Right lobe of liver (tissue), 6 donors: ENCODE measurements at places on chromosomes 2 and 18.

GRCh38 chr18:47163241-47163640, 12.9 kb downstream of the IER3IP1 start:
- no peak for DNase-seq

DNA sequence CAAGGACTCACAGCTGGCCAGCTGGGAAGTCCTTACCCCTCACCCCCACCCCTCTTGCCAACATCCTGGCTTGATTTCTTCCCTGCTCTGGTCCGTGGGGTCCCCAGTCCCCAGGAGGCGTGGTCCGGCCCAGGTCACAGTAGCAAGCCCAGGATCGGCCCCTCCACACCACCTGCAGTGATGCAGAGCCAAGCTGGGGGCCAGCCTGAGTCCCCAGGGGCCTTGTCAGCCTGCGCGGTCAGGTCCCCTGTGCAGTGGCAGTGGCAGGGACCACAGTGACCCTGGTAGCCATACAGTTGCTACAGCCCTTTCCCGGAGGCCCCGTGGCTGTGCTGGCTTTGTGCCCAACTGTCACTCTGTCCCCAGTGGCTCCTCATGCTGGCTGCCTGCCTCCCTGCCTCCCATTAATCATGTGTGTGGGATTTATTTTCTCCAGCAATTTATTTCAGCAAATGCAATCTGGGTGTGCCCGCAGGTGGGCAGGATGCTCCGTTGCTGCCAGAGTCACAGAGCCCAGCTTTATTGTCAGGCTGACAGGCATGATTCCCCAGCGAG, 8.8 kb upstream of the PRSS56 start:
- DNase-seq: no peak

GRCh38 chr2:26786207-26787028, 562 bp downstream of the CENPA start:
- DNase-seq: peak; percentile 70

GRCh38 chr2:237475704-237476141, 11.3 kb upstream of the MLPH start:
- DNase-seq: no peak

DNA sequence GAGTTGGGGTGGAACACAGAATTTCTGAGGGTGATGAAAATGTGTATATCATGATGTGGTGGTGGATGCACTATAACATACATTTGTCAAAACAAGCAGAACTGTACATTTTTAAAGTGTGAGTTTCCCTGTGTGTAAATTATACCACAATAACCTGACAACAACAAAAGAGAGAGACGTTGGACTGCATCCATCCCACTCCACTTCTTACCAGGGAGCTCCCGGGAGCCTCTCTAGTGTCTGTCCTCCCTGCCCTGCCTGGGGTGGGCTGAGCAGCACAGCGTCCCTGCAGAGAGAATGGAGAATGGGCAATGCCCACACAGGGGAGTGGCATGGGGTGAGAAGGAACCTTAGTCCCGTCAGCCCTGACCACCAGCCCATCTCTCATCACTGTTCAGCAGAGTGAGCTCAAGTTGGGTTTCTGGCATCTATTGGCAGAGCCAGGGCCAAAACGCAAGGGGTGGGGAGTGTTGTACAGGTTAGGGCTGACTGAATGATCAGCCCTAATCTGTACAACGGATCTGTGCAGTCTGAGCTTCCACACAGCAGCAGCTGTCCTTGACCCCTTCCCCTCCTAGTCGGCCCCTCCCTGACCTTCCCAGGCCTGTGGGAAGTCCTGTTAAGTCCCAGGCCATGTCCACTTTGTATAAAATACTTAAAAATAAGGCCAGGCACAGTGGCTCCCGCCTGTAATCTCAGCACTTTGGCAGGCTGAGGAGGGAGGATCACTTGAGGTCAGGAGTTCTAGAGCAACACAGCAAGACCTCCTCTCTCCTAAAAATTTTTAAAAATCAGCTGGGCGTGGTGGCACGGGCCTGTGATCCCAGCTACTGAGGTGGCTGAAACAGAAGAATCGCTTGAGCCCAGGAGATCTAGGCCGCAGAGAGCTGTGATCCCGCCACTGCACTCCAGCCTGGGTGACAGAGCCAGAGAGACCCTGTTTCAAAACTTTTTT, 3.3 kb upstream of the PROC start:
- DNase-seq: no peak

DNA sequence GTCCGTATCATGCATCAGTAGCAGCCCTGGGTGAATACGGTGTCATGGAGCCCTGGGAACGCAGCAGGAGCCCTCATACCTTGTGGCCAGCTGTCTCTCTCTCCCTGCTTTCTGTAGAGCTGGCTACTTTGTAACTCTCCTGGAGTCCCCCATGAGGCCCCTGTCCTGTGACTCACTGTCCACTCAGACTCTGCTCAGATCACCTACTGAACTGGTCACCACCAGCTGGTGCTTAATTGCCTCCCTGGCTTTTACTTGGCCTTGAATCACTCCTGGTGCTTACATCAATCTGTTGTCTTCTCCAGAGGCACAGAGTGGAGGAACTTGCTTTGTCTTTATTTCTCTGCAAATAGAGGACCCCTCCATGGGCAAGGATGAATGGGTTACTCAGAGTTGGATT, 172.7 kb downstream of the HRH4 start:
- no peak for DNase-seq

DNA sequence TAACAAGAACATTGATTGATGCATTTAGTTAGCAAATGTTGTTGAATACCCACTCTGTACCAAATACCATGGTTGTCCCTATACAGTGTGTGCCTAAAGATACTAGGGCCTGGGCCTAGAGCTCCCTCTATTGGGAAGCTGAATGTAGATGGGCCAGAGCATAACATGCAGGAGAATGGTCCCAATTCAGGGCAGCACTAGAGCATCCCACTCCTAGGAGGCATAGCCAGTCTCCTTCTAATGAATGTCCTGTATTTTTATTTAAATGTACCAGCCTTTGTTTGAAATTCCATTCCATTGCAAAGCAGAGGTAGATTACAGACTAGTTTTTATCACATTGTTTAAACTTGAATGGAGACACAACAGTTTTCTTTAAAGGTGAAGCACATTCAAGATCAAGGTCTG, 90.6 kb downstream of the FEZ2 start:
- DNase-seq: no peak

- no peak for DNase-seq
Measured at GRCh38 chr2:119371111-119371510, 4.3 kb downstream of the DBI start.

DNA sequence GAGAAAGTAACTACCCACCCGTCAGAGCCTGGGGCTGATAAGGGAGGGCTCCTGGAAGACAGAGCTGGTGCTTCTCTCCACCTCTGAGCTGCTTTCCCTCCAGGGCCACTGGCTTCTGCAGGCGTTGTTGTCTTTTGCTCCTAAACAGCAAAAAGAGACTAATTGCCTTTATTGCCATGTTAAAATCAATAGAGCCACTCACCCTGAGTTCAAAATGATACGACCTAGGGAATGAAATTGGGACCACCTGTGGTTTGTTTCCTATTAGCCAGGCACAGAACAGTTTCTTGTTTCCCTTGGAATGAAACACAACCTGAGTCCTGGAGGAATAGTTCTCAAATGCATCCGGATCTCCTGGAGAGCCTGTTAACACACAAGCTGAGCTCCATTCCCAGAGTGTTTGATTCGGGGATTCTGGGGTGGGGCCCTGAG, 45.8 kb downstream of the TCF7L1 start:
- DNase-seq: no peak

DNA sequence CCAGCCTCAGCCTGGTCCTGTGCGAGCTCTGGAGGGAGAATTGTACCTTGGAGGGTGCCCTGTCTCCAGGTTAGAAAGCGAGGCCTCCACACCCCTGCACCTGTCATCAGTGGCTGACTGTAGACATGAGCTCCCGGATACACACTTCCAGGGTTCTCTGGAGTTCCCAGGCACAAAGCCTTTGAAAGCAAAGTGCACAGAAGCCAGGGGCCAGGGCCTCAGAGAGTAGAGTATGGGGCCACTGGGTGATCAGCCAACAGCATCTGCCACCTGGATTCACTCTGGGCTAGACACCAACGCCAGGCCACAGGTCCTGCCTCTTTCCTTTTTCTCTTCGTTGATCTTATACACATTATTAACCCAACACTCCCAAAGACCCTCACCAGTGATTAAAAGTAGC, 239.4 kb upstream of the HDAC4 start:
- DNase-seq: no peak

DNA sequence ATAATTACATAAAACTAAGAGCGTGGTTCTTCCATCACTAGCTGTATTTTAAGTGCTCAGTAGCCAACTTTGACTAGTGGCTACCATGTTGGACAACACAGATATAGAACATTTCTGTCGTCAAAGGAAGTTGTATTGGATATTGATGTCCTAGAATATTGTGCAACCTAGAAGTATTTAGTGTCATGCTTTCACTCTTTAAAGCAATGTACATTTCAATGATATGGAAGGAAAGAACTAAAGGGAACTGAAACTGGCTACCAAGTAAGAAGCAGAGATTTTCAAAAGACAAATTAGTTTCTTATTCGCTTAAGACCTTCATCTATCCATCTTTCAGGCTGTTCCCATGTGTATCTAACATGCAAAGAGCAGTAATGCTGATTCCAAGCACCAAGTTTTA, 85.4 kb upstream of the EML6 start:
- DNase-seq: no peak

- peak; percentile 61 for DNase-seq
Measured at GRCh38 chr2:218733171-218734021, 22.8 kb downstream of the TTLL4 start.

DNA sequence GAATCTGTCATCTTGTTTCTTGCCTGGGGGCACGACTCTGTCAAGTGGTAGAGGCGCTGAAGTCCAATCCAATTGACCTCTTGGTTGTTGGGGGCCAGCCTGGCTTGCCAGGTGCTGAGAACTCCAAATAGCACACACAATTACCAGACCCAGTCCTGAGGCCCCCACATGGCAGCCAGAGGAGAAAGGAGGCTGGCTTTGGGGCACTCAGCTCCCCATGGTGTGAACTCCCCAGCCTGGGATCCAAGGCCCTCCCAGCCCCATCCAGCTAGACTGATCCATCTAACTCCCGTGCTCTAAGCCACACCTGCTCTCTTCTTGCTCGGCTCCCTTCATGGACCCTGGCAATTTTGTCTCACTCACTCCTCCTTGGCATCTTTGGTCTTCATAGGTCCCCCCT, 170.0 kb downstream of the CELF4 start:
- DNase-seq: no peak

DNA sequence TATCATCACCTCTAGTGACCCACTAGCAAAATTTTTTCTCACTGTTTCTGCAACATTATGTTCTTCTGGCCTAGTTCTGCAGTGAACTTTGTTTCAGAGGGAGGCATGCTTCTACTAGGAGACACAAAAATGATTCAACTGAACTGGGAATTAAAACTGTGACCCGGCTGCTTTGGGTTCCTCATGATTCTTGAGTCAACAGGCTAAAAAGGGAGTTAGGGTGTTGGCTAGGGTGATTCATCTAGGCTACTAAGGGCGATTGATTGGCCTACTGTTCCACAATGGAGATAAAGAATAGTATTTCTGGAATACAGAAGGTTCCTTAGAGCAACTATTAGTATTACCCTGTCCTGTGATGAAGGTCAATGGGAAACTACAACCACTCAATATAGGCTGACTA, 179.5 kb downstream of the PPP1R1C start:
- no peak for DNase-seq

DNA sequence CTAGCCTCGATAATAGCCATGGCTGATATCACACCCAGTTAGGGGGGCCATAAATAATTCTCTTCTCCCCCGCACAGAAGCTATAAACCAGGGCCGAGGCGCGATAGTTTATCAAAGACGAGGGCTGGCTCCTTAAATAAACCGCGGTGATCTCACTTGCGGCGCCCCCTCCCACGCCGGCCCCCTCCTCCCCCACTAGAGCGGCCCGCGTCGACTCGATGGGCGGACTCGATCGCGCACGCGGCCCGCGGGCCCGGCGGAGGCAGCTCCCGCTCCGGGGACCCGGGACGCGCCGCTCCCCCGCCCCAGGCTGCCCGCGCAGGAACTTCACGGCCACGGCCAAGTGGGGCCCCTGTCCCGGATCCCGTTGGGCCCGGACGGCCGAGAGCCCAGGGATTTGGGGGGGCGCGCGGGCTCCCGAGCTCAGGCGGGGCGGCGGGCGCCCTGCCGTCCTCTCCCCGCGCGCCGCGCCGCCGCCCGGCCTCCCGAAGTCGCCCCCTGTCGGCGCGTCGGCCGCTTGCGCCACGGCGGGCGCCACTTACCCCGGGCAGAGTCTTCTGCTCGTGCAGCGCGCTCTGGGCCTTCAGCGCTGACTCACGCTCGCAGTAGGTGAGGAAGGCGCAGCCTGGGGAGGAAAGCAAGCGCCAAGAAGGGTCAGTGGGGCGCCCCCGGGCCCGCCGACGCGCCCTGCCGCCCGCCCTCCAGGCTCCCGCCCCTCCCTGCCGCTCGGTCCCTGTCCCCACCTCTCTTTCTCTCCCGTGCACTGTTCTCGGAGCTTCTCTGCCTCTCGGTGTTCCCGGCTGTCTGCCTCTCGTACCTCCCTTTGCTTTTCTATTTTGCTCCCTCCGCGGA, 80.4 kb downstream of the CELF4 start:
- DNase-seq: peak; percentile 50

DNA sequence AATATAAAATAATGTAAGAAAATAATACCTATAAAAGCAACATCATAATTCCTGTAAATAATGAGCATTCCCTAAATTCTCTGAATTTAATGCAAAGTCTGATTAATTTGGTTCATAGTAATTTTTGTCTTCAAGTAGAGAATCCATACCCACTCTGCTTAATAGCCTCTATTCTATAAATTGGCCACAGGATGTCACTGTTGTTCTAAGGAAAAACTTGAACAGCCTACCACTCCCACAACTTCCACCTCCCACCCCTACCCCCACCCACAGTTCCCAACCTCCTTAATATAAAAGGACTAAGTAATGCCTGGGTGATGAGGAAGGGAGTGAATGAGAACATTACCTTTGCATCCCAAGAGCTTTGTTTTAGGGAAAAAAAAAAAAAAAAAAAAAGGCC, 27.2 kb upstream of the BBS5 start:
- DNase-seq: no peak

GRCh38 chr2:9764153-9764778, 79.0 kb upstream of the TAF1B start:
- no peak for DNase-seq

DNA sequence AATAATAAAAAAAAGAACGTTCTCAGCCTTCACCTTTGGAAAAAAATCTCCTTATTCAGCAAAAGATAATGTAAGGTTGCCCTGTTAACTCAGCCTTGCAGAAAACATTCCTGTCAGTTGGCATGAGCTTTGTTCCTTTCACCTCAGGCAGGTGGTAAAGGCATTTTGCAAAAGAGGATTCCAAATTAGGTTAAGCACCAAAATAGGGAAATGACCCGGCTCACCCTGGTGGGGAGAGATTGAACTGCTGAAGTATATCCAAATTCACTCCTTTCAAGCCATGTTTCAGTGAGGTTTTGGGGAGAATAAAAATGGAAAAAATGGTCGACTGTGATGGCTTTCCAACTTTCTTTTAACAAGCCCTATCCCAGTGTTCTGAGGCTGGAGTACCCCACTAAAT, 1988.8 kb upstream of the PIK3C3 start:
- no peak for DNase-seq

- no peak for DNase-seq
Measured at GRCh38 chr2:154368153-154368552, 330.3 kb upstream of the KCNJ3 start.

GRCh38 chr2:152558158-152558984, 158.9 kb downstream of the PRPF40A start:
- no peak for DNase-seq

GRCh38 chr18:10265560-10266333, 188.7 kb upstream of the APCDD1 start:
- no peak for DNase-seq
